Activated naive CD4-positive, alpha-beta T cell (primary cell): ENCODE measurements at places on chromosomes 1 and 21.

DNA sequence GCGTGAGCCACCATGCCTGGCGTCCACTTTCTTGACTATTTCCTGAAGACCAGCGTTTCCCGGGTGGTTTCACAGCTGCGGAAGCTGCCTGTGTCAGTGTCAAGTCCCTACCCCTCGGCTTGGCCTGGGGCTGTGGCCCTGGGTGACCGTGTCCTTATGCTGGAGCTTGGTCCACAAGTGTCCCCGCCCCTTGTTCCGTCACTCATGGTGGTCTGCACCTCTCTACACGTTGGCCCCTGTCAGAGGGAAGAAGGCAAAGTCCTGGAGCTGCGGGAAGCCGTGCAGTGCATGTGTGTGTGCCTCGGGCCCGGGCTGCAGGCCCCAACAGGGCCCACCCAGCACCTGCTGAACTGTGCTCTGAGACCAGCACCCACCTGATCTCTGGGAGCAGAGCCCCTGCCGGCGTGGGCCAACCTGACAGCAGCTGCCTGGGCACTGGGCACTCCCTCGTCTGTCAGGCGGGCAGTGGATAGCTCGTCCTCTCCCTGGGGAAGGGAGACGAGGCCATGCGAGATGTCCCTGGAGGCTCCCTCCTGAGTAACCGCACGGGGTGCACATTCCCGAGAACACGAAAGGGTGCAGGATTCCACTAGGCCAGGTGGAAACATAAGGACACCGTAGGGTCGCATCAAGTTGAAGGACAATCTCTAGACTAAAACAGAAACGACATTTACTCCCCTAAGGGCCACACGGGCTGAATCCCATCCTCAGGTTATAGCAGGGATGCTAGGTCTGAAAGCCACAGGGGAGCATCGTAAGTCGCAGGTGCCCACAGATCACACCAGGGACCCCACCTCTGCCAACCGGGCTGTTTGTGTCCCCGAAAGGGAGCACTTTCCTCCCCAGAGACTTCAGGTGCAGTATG is 2.4 kb upstream of the C1orf159 start:
- no peak for DNase-seq

DNA sequence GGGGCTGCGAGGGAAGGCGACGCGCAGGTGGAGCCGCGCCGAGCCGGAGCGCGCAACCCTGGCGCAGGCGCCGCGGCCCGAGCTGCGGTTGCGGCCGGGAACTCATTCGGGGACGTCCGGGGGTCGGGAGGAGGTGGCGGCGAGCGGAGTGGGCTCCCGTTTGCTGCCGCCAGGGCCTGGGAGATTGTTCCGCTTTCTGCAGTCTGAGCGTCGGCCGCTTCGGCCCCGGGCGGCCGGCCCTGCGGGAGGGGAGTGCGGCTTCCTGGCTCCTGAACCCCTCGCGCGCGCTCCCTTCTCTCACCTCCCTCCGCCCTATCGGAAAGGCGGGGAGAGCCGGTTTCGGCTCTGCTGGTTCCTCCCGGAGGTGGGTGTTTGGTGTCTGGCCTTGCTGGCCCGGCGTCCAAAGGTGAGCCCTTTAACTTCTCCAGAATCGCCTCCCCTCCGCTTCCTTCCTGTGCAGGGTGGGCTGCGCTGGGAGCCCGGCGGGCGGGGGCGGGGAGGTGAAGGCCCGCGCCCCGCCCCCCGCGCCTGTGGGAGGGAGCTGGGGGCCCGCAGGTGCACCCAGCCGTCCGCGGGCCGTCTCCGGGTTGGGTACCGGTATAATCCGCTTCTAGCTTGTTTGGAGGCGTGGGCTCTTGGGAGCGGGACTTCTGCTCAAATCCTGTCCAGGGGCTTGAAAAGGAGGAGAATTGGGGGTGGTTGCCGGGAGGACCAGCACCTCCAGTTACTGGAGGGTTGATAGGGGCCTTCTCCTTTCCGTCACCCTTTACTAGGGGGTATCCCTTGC is 683 bp downstream of the LRRC8D start:
- DNase-seq: peak; percentile 67

DNA sequence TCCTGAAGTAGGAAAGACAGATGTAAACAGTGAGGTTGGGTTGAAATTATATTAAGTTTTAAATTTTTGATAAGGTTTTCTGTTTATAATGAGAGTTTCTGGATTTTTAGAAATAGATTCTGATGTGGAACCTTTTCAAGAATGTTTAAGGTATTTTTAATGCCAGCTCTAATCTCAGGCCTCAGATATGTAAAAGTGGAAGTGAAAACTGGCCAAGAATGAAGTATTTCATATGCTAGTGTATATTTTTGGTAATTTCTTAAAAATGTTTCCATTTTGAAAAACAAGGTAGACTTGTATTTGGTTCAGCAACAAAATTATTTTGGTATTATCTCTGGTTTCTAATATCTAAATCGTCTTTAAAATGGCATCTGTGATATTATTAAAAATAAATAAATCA is 14.4 kb downstream of the IFNAR1 start:
- no peak for DNase-seq

DNA sequence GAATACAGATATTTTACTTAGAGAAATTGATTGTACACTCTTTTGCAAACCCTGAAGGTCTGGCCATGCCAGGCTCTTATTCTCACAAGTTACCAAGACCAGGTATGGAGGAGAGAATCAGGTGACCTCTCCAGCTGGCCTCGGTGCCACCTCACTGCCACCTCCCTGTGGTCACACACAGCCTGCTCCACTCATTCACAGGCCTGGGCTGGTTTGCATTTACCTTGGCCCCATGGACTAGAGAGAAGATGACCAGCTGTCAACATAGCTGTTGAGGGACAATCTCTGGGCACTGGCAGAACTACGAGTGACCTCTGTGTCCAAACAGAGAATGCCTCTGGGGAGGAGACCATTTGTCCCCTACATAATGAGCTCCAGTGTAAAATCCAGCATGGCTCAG is 291.2 kb upstream of the RUNX1 start:
- DNase-seq: no peak

DNA sequence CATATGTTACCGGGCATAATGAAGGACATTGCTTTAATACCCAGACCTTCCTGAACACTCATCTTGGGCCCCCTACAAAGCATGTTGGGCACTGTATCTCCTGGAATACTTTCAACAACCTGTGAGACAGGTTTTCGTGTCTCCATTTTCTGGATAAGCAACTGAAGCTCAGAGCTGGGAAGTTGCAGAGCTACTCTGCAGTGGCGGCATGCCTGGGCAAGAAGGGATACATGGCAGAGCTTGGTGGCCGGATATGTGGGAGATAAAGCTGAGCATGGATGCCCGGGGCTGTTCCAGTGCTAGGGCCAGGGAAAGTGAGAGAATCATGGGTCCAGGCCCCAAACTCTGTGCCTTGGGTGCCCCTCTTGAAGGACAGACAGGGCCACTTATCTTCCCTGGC is 71.6 kb upstream of the KCND3 start:
- DNase-seq: no peak

- DNase-seq: no peak
Measured at GRCh38 chr1:221069178-221069903, 190.1 kb downstream of the HLX start.

DNA sequence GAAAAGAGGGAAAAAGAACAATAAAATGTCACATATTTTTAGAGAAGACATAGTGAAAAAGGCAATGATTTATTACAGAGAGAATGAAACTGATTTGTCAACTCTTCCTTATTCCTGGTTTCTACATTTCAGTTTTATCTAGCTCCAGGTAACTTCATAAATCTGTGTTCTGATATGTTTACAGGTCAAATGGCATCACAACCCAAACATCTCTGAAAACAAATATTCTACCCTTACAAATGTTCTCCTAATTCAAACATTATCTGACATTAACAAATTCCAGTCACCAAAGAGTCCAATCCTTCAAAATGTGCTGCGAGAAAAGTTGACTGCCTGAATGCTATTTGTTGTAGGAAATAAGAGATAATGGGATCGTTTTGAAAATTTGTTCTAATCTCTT is 20.2 kb downstream of the EXTL2 start:
- DNase-seq: no peak

- no peak for DNase-seq
Measured at GRCh38 chr1:158577561-158577960, 2.1 kb downstream of the OR10X1 start.

GRCh38 chr1:23202263-23202749 is 15.0 kb downstream of the HTR1D start:
- no peak for DNase-seq

- DNase-seq: no peak
Measured at GRCh38 chr1:206465951-206466350, 4.3 kb upstream of the IKBKE start.

DNA sequence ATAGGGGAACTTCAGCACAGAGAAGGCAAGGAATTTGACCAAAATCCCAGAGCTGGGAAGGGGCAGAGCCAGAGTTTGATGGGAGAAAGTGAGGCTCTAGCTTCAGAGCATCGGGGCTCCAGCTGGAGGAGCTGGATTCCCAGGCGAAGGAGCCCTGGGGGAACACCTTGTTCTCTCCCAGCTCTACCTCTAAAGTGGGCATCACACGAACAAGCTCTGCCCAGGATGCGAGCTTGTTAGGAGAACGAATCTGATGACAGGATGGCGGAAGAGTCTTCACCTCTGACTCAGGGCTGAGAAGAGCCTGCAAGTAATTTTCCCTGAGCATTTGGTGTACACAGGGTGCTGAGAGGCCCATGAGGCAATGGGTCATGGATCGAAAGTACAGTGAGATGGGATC is 22.0 kb downstream of the TNNT2 start:
- DNase-seq: no peak
